ENCODE measurements at places on chromosomes 16 and 17.

GRCh38 chr16:12429756-12430155 is 373.9 kb downstream of the CPPED1 start:
- DNase-seq, result no peak

- DNase-seq, result no peak
Observed at GRCh38 chr16:50190292-50190691, 37.2 kb downstream of the TENT4B start.

DNA sequence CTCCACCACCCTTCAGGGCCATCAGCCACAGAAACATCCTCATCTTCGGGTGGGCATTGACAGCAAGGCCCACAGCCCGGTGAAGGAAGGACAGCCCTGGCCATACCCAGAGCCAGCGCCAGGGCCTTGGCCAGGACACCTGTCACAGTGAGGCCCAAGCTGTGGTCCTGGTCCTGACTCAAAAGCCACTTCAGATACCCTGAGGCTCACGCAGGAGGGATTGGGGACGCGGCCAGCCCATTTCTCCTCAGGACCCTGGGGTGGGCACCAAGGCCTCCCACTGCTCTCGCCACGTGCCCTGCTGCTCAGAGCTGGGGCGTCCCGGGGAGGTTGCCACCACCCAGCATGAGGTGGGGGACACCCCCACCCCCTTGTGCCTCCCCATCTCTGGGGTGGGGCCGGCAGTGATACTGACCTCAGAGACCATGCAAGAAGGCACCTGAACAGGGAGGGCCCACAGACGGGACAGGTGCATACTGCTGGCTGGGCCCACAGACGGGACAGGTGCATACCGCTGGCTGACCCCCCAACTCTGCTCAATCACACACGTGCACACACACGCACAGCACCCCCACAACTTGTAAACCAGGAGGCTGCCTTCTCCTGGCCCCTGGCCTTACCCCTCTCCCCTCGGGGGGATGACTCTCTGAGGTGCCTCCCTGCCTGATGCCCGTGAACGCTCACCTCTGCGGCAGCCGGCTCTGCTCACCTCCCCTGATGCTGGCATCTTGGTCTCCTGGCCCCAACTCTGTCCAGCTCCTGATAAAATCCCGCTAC is 14.2 kb downstream of the SLC7A5 start:
- no peak for DNase-seq

DNA sequence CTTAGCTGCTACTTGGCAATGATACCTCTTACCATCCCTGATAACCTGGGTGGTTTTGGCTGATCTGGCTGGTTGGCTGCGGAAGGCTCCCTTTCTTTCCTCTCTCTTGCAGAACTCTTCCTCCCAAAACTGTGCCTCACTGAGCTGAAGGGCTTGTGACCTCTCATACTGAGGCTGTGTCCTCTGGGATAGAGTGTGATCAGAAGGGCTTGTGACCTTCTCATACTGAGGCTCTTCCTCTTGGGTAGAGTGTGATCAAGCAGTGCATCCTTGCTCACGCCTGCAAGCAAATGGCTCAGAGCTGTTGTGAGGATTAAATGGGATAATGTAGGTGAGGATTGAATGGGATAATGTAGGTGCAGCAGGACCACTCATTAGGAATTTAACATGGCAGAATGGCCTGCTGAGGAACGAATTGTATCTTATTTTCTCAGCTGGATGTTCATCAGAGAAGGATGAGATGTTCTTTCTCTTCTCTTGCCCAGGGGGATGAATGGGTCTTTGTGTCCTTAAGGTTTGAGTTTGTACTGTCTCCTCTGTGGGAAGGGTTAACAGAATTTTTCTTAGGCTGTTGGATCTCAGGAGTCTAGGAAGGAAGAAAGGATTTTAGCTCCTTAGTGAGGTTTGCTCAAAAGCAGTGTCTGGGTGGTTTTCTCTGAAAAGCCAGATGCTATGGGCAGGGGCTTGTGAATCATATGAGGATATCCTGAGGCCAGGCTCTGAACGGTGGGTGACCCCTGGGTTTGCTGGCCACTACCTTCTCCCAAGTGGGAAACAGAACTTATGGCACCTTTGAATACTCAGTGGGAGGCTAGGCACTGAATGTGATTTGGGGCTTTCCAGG is 130.0 kb upstream of the HS3ST2 start:
- DNase-seq, result no peak

DNA sequence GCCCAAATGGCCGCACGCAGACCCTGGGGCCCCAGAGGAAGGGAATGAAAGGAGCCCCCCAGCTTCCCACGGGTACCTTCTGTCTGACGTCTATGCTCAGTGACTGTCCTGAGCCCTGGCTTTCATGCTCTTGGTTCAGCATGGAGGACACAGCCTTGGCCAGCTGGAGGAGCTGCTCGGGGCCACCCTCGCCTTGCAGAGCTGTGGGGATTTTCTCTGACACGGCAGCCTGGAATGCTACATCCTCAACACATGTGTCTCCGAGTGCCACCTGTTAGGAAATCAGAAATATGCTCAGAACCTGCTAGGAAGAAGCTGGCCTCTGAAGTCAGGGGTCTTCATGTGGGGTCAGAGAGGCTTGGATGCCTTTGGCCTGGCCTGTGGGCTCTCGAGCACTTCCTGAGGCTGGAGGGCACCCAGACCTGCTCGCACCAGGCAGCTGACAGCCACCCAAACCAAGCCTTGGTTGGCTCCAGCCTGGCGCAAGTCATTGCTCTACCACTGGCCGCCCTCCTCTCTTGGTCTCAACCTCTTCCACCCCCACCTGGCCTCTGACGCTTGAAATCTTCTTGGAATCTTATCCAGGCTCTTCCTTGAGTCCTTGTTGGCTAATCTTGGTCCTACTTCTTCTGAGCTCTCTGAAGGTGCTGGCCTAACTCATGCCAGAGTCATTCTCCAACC is 63.7 kb upstream of the BCO1 start:
- no peak for DNase-seq

- no peak for DNase-seq
Observed at GRCh38 chr17:80387071-80387470, 27.9 kb upstream of the ENDOV start.

DNA sequence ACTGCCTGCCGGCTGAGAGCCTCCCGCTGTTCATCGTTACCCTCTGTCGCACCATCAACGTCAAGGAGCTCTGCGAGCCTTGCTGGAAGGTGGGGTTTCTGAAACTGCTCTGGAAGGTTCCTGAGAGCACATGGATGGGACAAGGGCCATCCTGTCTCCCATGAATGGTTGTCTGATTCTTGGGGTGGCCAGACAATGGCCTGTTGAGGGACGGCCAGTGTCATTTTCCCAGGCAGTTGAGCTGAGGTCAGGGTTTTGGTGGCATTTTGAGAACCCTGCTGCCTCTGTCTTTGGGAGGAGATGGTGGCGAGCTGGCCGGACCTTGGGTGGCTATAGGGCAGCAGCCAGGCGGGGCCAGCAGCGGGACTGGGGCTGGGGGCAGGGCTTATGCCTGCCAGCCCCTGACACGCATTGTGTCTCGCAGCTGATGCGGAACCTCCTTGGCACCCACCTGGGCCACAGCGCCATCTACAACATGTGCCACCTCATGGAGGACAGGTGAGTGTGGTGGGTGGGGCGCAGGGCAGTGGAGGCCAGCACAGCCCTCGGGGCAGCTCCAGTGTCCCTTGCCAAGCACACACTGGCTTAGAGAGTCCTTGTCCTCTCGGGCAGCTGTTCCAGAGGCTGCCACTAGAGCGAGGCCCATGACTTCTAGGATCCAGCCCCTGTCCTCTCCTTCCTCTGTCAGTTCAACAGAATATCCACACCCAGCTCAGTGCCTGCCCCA is 9.1 kb downstream of the TSC2 start:
- no peak for DNase-seq

DNA sequence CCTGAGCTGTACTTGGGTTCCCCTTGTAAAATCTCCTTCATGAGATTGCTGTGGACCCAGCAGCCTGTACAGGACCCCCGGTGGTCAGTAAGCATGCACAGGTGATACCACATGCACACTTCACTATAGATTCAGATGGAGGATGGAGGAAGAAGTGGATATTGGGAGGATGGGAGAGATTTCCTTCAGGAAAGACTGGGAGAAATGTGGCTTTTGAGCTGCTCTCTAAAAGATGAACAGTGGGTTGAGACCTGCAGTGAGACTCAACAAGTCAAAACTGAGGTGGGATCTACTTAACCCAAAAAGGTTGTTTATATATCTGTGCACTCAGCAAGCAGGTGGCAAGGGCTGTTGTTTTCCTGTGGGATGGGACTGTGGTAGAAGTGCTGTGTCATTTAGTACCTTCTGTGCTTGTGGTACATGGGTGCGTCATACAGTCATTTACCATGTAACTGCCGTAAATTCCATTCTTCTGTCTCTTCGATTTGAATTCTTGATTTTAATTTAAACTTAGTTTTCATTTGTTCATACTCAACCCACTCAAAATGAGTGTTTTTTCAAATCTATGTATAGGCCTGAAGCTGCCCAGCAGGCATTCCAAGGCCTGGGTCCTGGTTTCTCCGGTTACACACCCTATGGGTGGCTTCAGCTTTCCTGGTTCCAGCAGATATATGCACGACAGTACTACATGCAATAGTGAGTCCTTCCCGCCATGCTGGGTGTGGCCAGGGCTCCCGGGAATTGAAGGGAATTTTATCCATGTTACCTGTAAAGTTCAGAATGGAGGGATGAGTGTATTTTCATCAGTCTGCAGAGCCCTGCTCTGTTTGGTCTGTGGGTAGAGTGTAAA is 6.9 kb downstream of the HERPUD1 start:
- DNase-seq, result peak; percentile 39

DNA sequence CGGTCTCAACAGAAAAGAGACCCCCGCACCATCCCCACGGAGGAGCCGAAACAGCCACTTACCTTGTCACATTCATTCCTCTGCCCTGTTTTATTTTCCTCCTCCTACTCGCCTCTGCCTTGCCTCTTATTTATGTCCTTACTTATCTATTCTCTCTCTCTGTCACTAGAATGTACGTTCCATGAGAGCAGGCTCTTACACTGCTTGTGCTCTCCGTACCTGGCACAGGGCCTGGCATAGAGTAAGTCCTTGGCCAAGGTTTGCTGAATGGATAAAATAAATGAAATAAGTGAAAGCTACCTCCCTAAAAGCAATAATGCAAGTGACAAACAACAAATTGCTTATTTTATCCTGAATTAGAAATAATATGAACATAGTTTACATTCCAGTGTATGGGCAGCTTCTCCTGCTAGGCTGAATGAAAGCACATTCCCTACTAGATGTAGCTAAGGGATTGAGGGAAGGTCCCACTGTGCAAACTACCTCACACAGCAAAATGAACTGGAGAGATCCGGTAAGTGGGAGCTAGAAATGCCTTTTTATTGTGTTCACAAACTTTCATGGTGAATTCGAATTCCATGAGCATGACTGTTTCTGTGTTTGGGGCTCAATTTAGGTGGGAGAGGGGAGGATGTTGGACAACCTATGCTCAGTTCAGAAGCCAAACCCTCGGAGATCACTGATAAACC is 173.1 kb downstream of the PARN start:
- DNase-seq, result no peak

DNA sequence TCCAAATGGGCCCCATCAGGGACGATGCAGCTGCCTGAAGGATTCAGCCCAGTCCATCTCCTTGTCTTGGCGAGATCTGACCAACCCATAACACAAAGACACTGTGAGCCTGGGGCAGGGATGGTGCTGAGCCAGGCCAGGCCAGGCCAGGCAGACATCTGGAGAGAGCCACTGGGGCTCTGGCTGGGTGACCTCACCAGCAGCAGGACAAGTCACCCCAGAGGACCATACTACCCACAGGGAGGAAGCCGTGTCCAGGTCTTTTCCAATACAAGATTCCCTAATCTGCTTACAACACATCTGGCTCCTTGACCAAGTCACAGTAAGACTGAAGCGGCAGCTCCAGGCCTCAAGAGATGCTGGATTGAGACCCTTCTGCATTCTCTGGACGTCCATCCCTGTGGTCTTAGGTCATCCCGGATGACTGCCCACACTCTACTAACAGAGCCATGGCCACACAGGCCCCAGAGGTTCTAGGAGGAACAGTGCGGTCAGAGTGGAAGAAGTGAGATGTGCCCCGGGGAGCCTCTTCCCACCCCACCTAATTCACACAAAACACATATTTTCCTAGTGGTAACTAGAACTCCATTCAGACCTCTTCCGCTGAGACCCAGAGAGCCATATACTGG is 81.8 kb upstream of the RCVRN start:
- no peak for DNase-seq
